ENCODE measurements at places on chromosomes 2 and 18.

- DNase-seq, result no peak
Measured at GRCh38 chr18:72114801-72115594, 429.1 kb downstream of the CBLN2 start.

DNA sequence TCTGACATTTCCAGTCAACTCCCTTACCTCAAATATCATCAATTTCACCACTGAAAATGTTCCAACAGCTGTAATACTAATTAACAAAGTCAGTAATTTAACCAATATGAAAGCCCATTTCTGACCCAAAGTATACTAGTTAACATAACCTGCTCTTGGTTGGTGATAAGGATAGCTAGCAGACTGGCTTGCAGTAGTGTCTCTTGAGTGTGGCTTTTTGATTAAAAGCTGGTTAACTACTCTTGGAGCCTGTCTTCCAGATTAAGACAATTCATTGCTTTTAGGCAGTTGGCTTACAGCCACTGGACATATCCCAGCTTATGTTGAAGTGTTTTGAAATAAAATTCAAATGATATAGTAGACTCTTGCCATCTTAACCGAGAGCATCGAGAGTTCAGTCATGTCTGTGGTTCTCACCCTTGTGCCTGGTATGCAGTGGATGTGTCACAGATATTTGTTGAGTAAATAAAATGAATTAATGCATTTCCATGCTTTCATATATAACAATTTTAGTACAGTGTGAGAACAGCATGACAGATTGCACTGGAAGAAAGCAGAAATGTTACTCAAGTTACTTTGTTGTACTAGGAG lies 158.1 kb downstream of the TANC1 start:
- DNase-seq, result no peak

DNA sequence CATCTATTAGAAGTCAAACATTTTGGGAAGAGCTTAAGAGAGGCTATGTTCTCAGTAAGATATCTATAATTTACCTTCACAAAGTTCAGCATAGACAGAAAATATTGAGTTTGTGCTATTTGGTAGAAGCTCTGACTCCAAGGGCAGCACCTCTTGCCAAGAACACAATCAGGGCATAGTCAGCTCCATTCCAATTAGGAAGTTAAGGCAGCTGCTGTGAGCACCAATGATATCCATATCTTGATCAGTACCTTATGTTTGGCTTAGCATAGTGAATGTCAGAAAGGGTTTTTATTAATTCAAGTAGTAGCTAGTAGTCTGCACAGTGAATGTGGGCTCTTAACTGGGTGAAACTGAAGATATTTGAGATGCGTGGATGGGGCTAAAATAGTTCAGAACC lies 86.4 kb upstream of the SPRED2 start:
- DNase-seq, result no peak

DNA sequence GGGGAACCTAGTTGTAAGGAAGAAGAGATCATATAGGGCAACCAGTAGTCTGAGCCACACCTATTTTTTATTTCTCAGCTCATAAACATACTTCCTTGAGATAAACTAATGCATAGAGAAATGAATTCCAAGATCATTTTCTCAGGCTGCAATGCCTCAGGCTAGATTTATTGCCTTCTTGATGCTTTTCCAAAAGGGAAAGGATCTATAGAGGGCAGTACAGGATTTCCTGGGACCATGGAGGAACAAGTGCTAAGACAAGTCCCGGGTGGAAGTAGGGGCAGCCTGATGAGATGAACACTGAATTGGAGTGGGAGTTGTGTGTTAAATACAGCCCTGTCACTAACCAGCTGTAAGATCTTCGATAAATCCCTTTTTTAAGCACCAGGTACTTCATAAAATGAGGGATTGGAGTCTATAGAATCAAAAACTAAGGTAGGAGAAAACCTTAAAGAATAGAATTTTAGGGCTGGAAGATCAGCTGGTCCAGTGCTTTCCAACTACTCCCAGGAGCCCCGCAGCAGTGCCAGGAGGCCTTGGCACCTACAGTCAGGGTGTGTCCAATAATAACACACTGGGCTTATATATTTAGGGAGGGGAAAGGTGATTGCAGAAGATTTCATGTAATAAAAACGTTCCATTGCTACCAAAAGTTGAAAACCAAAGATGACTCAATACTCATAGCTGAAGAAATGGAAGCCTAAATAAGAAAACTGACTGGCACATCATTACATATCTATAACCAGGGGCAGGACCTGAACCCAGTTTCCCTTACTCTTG lies 58.1 kb downstream of the SERTAD2 start:
- DNase-seq, result no peak

DNA sequence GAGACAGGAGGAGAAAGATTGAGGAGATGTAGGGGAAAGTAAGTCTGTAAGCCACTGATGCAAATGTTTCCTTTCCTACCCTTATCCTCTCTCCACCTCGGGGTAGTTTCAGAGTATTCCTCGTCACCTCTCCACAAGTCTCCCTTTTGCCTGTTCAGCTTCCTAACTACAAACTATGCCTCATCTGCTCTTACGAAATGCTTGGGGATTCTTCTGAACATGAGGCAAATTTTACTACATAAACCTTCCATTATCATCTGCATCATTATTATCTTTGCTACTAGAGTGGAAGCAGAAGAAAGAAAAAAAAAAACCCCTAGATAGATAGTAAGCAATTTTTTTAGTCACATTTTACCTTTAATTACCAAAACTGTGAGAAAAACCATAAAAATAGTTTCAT lies 43.1 kb upstream of the CWC22 start:
- no peak for DNase-seq

GRCh38 chr2:109690457-109690821 lies 76.3 kb downstream of the SOWAHC start:
- no peak for DNase-seq

DNA sequence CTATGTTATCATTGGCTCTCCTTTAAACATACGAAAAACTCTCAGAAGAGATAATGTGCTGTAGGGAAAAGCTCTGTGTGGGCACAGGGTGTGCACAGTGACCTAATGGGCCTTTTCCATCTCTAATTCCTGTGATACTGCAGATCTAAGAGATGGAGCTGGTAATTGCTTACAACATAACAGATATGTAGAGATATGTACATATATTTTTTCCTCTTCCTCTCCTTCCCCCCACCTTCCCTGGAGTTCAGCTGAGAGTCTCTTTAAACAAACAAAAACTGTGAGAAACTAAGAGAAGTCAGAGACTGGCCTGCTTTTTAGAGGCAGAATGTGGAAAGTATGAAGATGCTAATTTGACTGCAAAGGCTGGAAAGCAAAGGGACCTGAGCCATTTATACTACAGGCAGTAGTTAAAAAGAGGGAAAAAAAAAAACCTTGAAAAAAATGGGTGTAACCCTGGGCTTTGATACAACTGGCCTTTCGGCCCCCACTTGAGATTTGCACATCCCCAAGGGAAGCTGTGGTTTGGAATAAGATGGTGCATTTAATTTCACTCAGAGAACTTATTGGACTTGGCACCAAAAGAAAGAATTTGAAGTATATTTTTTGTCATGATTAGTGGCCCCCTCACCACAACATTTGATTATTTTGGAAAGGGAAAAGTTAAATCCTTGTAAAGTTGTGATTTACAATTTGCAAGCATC lies 502.2 kb upstream of the ZEB2 start:
- DNase-seq, result no peak

DNA sequence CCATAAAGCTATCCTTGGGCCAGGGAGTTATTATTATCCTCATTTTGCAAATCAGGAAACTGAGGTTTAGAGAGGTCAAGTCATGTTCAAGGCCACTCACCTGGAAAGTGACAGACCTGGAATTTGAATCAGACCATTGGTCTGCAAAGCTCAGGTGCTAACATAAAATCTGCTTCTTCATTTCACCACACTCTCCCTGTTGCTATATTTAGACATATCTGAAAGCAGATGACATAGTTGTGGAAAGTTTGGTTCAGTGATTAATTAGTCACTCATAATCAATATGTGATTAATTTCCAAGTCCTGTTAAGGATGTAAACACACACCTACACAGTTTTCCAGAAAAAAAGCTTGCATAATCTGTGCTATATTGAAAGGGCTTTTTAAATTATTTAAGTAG lies 57.4 kb downstream of the LINC00305 start:
- no peak for DNase-seq

DNA sequence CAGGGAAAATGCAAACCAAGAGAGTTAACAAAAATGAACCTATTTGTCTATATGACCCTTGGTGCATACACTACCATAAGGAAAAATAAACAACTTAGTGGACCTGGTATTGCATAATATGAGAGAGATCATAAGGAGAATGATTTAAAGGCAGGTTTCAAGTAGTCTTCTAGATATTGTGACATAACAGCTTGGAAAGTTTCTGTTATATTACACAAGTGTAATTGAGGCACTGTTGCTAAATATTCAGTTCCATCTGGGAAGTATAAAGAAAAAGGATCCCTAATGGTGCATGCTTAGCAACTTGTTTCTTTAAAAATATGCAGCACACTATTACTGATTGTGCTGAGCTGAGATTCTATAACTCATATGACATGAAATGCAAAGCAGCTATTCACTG lies 252.2 kb upstream of the SPHKAP start:
- DNase-seq, result no peak

DNA sequence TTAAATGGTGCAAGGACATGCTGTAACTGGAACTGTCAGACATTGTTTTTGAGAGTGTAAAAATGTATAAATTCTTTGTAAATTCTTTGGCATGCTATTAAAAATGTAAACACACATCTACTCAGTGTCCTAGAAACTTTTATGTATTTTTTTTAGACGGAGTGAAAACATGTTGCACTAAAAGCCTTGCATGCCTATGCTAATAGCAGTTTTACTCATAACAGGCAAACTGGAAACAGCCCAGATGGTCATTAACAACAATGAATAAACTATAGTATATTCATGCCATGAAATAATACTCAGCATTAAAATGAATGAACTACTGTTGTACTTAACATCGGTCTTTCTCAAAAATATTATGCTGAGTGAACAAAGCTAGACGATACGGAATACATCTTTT lies 954.8 kb upstream of the DDX18 start:
- no peak for DNase-seq

DNA sequence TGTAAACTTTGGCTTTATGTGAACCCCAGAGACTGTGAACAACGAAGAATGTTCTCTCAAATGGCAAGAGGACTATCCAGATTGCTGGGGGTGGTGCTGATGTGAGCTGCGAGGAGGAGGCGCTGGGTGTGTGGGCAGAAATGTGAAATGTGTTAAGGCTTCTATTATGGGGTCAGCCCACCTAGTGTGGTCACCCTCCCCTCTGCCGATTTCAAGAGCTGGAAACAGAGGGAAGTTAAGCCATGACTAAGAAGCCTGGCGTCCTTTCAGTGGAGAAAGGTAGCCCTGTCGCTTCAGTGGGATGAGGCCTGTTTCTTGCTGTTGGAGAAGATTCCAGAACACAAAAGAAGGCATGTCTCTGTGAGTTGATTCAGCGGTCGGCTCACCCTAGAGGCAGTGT lies 89.0 kb upstream of the KCTD1 start:
- no peak for DNase-seq

- no peak for DNase-seq
Measured at GRCh38 chr2:43105586-43106558, 120.5 kb downstream of the ZFP36L2 start.

GRCh38 chr2:136495636-136496035 lies 269.7 kb upstream of the THSD7B start:
- DNase-seq, result no peak

GRCh38 chr18:78611869-78612268 lies 367.7 kb upstream of the SALL3 start:
- no peak for DNase-seq

- no peak for DNase-seq
Measured at GRCh38 chr2:60524874-60525273, 28.6 kb downstream of the BCL11A start.

- no peak for DNase-seq
Measured at GRCh38 chr2:239337877-239338484, 62.8 kb downstream of the HDAC4 start.

- no peak for DNase-seq
Measured at GRCh38 chr2:164739966-164740365, 101.7 kb downstream of the COBLL1 start.

- no peak for DNase-seq
Measured at GRCh38 chr2:232892221-232892620, 22.2 kb downstream of the SNORC start.

GRCh38 chr2:109452318-109453305 lies 161.2 kb downstream of the SEPTIN10 start:
- no peak for DNase-seq

DNA sequence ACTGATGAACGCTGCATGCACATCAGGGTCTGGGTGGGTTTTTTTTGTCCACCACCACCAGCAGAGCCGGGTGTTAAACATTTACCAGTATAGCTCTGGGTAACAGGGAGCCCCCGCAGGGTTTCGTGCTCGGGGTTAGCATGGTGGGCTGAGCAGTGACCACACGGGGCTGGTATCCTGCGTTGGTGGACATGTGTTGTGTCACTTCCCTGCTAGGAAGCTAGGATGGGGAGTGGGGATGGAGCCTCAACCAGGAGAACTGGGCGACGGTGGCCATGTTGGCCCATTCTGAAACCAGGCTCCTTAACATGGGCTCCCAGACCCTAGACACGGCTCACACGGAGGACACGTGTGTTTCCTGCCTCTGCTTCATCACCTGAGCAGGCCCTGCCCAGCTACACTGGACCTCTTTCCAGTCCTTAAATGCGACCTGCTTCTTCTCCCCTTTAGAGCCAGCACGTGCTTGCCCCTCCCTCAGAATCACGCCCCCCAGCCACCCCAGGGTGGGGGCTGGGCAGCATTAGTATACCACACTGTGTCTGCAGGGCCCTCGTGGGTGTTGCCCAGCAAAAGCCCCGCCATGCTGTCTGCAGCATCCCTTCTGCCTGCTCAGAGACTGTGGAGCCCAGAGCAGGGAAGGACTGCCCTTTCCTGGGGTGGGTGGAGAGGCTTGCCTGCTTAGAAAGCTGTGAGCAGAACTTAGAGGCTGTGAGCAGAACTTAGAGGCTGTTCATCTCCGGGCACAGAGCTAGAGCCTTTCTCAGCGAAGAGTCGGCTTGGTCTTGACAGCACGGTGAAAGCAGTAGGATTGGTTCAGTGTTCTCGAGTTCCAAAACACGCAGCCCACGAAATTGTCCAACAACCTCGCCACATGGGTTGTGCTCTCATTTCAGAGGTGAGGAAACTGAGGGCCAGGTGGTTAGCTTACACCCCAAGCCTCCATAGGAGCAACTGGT lies 142.1 kb downstream of the KLHL29 start:
- DNase-seq, result no peak

- DNase-seq, result no peak
Measured at GRCh38 chr18:44526705-44527415, 153.8 kb upstream of the SETBP1 start.

DNA sequence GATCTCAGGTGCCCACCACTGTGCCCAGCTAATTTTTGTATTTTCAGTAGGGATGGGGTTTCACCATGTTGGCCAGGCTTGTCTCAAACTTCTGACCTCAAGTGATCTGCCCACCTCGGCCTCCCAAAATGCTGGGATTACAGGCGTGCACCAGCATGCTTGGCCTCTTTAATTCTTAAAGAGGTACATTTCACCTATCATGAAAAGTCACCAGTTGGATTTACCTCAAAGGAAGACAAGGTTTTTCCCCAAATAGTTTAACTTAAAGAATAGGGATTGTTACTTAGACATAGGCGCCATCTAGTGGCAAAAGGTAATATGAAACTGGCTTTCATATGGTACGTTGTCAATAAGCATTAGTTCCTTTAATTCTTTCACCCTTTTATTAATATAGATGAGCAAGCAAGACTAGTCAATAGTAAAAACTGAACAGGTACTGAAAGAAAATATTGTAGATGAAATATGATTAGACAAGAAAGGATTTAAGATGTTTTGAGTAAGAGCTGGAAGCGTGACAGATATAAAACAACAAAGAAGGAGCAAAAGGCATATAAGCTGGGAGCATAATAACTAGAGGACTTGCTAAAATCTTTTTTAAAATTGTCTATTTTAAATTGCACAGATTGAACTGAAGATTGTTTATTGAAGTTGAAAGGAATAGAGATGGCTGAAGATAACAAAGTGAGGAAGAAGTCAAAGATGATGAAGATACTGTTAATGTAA lies 35.0 kb upstream of the PSMD14 start:
- DNase-seq, result no peak
